IMR-90 (cell line): ENCODE measurements at places on chromosomes 5 and 9. TPM values are rescaled to one million over a fixed set of nuclear protein-coding genes. Genes with fewer than 3 reads are reported as not detected.

NANS gene
- 306 and 313 TPM in 2 replicates for total RNA-seq

SLC27A6 gene
- under 0.01 and 0.28 TPM in 2 replicates for total RNA-seq

ENG gene
- 3.6 and 4.2 TPM in 2 replicates for total RNA-seq

ERAP2 gene
- total RNA-seq: 18.3 and 21.3 TPM in 2 replicates

CCDC180 gene
- 0.56 and 0.90 TPM in 2 replicates for total RNA-seq

PCDHGB5 gene
- 17.2 and 17.5 TPM in 2 replicates for total RNA-seq

IFNA2 gene
- not detected in 2 replicates for total RNA-seq

DNA sequence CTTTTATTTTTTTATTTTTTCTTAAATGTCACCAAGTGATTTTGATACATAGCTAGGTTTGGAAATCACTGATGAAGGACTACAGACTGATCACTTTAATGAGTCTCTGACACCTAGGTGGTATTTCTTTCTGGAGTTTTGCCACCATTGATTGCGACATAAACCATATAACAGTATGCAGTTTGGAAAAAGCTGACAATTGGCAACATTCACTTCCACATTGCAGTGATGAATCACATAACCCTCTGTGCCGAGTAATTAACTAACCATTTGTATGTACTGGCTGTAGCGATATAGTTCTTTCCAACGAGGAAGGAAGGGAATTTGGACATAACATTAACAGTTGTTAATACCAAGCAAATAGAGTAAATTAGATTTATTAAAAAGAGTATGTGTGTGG is 222.9 kb upstream of the EFNA5 start:
- no peaks in the 10 kb centered on the region for H3K27me3 ChIP-seq
- peak; percentile 32 for DNase-seq
- no peak overlapping the region for H3K4me3 ChIP-seq
- peaks cover 2% of the 10 kb centered on the region; the same call in 1 of the 2 replicates for H3K4me1 ChIP-seq

DNA sequence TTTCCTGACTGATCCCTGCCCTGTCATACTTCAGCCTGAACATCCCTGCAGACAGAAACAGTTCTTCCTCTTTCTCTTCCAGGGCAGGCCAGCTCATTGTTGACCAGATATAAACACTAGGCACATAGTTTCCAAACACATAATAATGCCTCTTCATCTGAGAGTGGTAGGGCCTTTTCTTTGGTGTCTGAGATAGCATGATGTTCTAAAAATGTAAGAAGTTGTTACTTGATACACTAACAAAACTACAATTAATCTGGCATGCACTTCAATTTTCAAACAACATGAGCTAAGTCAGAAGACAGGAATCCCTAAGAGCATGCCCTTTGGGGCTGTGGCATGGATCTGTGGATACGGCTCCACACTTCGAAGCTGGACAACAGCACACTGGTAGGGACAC is 246.6 kb downstream of the SPOCK1 start:
- peak; percentile 56 for DNase-seq
- H3K4me1 ChIP-seq: peaks cover 1% of the 10 kb centered on the region; the same call in 1 of the 2 replicates
- no peak overlapping the region for H3K27ac ChIP-seq
- H3K27me3 ChIP-seq: no peaks in the 10 kb centered on the region
- H3K4me3 ChIP-seq: no peak overlapping the region

DNA sequence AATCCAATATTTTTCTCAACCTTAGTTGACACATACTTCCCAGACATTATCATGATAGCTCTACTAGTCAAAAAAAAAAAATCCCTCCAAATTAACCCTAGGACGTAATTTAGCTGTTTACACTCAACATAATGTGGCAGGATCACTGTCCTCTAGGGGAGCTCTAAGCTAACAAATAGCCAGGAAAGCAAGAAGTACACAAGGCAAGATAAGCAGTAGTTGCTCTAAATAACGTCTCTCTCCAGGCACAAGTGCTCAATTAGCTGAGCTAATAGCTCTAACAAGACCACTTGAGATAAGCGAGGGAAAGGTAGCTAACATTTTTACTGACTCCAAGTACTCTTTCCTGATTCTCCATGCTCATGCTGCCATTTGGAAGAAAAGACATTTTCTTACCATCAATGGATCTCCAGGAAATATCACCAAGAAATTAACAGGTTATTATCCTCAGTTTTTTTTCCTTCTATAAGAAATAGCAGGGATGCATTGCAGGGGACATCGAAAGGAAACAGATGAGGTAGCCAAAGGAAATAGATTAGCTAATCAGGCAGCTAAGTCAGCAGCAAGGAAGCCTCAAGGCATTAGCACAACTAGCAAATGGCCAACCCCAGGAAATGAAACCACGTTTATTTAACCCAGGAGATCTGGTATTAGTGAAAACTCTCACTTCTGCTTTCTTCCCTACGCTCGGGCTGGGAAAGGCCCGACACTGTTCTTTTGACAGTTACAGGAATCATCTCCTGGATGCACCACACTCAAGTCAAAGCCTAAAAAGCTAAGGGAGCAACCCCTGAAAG is 614.1 kb downstream of the PTPRD start:
- H3K4me1 ChIP-seq: no peaks in the 10 kb centered on the region
- no peak overlapping the region for H3K27ac ChIP-seq
- H3K36me3 ChIP-seq: no peaks in the 10 kb centered on the region
- DNase-seq: no peak
- no peak overlapping the region for H3K4me3 ChIP-seq

GRCh38 chr5:124952079-124952478 is 205.6 kb upstream of the ZNF608 start:
- no peaks in the 10 kb centered on the region for H3K4me1 ChIP-seq
- peak; percentile 38 for DNase-seq
- H3K4me3 ChIP-seq: no peak overlapping the region
- no peak overlapping the region for H3K27ac ChIP-seq

DNA sequence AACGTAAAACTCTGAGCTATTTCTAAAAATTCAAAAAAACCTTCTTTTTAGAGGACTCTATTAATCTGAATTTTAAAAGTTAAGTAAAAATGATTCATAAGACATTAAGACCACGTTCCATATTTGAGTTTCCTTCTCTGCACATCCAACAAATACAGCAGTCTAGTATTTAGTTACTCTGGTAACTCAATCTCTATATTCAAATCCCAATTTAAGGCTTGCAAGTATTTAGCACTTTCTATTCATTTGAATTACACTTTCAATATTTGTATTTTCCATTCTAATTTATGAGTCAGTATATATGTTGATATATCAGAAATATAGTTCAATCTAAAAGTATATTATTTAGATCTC is 17.7 kb downstream of the RFX3 start:
- no peak for DNase-seq
- no peak overlapping the region for H3K4me3 ChIP-seq
- H3K27me3 ChIP-seq: no peaks in the 10 kb centered on the region
- no peaks in the 10 kb centered on the region for H3K36me3 ChIP-seq
- no peak overlapping the region for H3K27ac ChIP-seq

DNA sequence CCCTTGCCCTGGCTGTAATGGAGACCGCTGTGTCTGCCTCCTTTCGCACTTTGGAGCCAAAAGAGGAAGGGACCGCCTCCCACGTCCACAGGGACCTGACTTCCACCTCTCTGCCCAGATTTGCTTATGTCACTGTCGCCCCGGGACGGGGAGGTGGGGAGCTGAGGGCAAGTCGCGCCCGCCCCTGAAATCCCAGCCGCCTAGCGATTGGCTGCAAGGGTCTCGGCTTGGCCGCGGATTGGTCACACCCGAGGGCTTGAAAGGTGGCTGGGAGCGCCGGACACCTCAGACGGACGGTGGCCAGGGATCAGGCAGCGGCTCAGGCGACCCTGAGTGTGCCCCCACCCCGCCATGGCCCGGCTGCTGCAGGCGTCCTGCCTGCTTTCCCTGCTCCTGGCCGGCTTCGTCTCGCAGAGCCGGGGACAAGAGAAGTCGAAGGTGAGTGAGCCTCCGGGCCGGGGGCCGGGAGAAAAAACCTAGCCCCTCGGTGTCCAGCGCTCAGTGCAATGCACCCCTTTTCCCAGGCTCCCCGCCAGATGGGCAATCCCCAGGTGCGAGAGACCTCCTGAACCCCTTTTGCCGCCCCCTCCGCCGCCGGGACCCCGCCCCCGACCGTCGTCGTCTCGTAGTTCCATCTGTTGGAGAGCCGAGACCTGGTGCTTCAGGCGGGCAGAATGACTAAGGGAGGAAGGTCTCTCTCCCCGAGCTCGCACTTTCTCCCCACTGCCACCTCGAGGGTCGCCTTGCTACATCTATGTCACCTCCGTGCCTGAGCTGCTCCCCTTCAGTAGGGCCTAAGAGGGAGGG is at the start of gene GPX3:
GPX3 (plus strand) TSS at position 288 of the 807 bp plus-strand sequence; CDS start at position 352, 64 bp downstream.
- H3K4me1 ChIP-seq: no peaks in the 10 kb centered on the region
- H3K36me3 ChIP-seq: no peaks in the 10 kb centered on the region
- H3K27me3 ChIP-seq: no peaks in the 10 kb centered on the region; the same call in 1 of the 2 replicates
- H3K4me3 ChIP-seq: peak within 1 kb of the TSS; percentile 54
- no peak within 1 kb of the TSS for H3K27ac ChIP-seq

- no peak overlapping the region for H3K27ac ChIP-seq
- DNase-seq: peak; percentile 29
- no peaks in the 10 kb centered on the region for H3K4me1 ChIP-seq
These were observed 12.0 kb upstream of the ELOVL7 start for GRCh38 chr5:60856066-60856465.

DNA sequence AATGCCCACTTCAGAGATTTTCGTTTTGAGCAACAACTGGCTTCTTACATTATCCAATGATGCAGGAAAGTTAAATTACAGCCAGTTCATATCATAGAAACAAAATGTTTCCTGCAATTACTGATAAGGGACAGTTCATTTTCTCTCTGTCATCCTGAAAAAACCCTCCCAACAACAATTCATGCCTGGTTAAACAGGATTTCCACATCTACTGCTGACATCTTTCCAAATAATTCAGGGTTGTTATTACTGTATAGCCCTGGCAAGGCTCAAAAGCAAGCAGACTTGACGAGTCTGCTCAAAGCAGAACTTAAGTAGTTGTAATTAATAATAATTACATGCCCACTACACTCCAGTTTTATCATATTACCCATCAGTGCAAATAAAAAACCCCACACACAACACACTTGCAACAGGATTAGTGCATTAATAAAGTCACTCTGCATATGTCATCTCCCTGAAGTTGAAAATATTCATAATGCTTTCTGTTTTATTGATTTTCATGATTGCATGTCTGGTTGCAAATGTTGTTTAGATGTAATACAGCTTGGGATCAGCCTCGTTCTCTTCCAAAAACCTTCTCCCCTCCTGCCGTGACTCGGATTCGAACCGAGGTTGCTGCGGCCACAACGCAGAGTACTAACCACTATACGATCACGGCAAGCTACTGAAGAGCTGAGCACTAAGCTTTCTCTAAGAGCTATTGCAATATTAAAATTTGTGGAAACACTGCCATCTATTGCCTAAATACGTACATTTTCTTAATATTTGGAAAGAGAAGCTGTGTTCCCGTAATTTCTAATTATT is 119.6 kb upstream of the NFIB start:
- H3K4me3 ChIP-seq: no peak overlapping the region

DNA sequence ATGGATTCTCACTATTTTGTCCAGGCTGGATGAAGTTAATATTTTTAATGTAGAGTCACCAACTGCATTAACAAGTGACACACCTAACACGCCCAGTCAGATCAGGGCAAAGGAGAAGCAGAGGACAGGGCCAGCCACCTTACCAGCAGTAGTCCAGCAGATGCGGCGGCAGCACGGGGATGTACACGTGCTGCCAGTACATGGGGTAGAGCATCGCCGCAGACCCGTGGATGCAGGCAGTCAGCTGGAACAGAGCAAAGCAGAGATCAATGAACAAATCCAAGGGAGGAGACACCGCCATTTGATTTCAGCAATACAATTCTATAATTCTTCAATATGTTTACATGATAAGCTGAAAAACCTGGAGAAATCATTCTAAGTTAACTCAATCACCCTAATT is 274.2 kb downstream of the CRB2 start:
- no peak for DNase-seq
- no peaks in the 10 kb centered on the region for H3K27me3 ChIP-seq
- H3K27ac ChIP-seq: no peak overlapping the region
- H3K36me3 ChIP-seq: peaks cover 3% of the 10 kb centered on the region; the same call in 1 of the 2 replicates
- H3K4me1 ChIP-seq: no peaks in the 10 kb centered on the region
- no peak overlapping the region for H3K4me3 ChIP-seq

- no peak for DNase-seq
- H3K27ac ChIP-seq: no peak overlapping the region
- H3K27me3 ChIP-seq: no peaks in the 10 kb centered on the region
- H3K36me3 ChIP-seq: no peaks in the 10 kb centered on the region
- no peak overlapping the region for H3K4me3 ChIP-seq
These were observed 100.1 kb downstream of the SPEF2 start for GRCh38 chr5:35717718-35718117.

- no peaks in the 10 kb centered on the region for H3K27me3 ChIP-seq
- no peaks in the 10 kb centered on the region for H3K36me3 ChIP-seq
- no peak overlapping the region for H3K27ac ChIP-seq
- DNase-seq: peak; percentile 72
- H3K4me3 ChIP-seq: no peak overlapping the region
- H3K4me1 ChIP-seq: no peaks in the 10 kb centered on the region
These were observed 139.7 kb upstream of the VCAN start for GRCh38 chr5:83331842-83332241.

- no peaks in the 10 kb centered on the region for H3K27me3 ChIP-seq
- no peak overlapping the region for H3K27ac ChIP-seq
- peak; percentile 73 for DNase-seq
- H3K4me1 ChIP-seq: peaks cover 20% of the 10 kb centered on the region
- H3K4me3 ChIP-seq: no peak overlapping the region
- peaks cover 1% of the 10 kb centered on the region; the same call in 1 of the 2 replicates for H3K36me3 ChIP-seq
These were observed 14.7 kb upstream of the CXXC5 start for GRCh38 chr5:139633295-139634027.

- no peaks in the 10 kb centered on the region; the same call in 1 of the 2 replicates for H3K4me1 ChIP-seq
- no peaks in the 10 kb centered on the region for H3K36me3 ChIP-seq
- H3K27me3 ChIP-seq: no peaks in the 10 kb centered on the region
These were observed 232.4 kb downstream of the SAXO1 start for GRCh38 chr9:18800579-18800978.

- H3K27ac ChIP-seq: no peak overlapping the region
- no peaks in the 10 kb centered on the region for H3K36me3 ChIP-seq
- H3K4me1 ChIP-seq: no peaks in the 10 kb centered on the region
- DNase-seq: no peak
- peaks cover 12% of the 10 kb centered on the region; the same call in 1 of the 2 replicates for H3K27me3 ChIP-seq
These were observed 118.1 kb downstream of the WNK2 start for GRCh38 chr9:93301911-93302541.
